ENCODE measurements at places on chromosomes 7 and 10.

DNA sequence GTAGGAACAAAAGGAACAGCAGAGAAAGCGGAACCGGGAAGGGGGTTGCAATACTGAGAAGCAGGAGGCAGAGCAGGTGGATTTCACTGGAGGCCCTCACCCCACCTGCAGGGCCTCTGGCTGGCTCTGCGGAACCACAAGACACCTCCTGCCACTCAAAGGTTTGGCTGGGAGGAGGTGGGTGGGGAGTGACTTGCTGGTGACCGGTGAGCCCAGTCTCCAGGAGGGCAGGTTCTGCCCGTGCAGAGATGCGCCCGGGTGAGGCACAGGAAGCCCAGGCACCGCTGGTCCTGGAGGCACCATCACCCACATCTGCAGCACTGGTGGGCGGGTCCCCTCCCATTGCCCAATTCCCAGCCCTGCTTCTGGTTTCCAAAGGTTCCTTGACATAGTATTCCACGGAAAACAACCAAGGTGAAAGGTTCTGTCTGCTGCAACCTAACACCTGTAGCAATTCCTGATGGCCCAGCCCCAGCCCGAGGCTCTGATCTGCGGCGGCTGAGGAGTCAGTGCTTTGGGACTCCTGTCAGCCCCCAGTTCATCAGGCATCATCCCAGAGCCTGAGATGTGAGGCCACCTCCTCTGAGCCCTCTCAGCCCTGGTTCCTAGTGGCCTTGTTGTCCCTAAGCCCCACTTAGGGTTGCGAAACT lies 64.4 kb downstream of the CALML3 start:
- DNase-seq = no peak

- DNase-seq = peak; percentile 42
These were observed 54.7 kb upstream of the AFAP1L2 start for GRCh38 chr10:114458955-114459354.

DNA sequence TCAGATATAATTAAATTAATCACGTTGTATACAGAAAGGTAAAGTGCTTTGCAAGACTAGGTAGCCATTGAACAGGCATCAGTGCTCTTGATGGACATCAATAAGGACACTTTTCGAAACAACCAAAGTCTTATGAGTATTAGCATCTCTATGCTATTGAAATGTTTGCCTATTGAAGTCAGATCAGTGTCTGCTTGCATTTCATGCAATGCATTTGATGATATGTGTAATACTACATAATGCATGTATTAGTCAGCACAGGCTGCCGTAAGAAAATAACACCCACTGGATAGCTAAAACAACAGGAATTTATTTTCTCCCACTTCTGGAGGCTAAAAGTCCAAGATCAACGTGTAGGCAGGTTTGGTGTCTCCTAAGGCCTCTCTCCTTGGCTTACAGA lies 209.3 kb upstream of the PLXDC2 start:
- no peak for DNase-seq

DNA sequence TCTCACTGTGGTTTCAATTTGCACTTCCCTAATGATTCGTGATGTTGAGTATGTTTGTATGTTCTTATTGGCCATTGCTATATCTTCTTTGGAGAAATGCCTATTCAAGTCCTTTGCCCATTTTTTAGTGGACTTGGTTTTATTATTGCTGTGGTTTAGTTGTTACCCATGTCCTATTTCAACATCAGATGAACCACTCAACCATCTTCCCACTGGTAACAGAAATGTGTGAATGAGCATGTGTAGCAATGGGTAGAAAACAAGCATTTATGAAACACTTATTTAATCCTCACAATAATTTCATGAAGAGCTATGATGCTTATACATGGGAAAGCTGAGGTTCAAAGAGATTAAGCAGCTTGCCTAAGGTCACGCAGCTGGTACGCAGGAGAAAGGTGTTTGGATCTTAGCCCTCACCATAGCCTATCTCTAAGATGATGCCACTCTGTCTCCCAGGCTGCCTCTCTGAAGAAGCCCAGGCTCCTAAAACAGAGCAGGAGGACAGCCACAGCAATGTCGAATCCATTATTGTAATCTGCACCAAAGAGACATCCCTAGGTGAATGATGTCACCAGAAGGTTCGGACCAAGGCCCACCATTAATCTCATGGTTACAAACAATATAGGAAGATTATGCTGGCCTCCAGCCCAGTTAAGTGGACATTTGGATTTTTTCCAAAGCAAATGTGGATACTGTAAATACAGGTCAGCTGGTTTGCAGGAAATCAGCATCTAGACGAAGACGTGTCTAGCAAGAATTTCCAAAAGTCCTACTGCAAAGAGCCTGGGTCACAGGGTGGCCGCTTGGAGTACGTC lies 447.6 kb upstream of the ZMIZ1 start:
- no peak for DNase-seq

DNA sequence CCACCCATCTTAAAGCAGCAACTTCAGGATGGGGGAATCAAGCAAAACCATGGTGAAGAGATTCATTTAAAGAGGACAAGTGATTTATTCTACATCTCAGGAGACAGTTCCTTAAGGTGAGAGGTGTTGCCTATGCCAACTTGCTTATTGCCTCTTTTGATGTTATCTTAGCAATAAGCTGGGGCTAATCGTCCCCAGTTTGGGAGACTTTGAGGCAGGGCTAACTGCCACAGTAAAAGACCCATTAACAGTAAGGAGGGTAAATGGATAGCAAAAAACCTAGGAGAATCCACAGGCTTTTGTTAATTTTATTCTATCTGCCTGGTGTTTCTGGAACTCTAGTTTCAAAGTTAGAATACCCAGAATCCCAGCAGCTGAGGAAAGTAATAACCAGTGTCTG lies 22.1 kb upstream of the HERPUD2 start:
- DNase-seq = no peak

DNA sequence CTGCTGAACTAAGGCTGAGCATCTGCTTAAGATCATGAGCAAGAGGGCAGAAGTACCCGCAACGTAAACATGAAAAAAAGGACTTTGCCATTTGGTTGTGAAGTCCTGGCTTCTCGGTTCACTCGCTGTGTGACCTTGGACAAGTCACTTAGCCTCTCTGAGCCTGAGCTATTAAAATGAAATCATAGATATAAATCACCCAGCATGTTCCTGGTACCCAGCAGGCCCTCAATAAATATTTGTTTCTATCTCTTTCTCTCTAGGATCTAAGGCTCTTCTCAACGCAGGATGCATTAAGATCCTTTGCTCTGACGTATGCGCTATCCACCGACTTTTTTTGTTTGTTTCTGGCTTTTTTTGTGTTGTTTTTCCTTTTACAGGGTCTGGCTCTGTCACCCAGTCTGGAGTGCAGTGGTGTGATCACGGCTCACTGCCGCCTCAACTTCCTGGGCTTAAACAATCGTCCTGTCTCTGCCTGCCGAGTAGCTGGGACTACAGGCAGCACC lies 6.7 kb downstream of the HIP1 start:
- no peak for DNase-seq

DNA sequence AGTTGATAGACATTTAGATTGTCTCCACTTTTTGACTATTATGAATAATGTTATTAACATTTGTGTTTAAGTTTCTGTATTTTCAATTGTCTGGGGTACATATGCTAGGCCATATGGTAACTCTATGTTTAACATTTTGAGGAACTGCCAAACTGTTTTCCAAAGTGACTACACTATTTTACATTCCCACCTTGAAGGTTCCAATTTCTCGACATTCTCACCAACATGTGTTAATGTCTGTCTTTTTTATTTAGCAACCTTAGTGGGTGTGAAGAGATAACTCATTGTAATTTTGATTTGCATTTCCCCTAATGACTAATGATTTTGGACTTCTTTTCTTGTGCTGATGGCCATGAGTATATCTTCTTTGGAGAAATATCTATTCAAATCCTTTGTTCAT lies 832.4 kb downstream of the DNAJB9 start:
- no peak for DNase-seq

DNA sequence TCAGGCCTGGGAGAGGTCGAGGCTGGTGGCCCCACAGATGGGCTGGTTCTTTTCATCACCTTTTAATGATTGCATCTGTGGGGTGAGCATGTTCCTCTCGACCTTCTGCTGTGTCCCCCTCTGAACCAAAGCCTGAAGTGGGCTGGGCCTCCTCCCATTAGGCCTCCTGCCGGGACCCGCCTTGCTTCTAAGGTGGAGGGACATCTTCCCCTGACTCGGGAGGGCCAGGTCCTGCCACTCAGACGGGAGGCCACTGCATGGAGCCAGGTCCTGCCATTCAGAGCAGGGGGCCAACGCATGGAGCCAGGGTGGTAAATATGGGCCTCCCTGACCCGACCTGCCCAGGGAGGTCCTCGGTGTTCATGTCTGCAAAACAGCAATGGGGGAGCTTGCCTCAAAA lies 188.4 kb downstream of the EBF3 start:
- no peak for DNase-seq

Data from activated naive CD8-positive, alpha-beta T cell treated with anti-CD3 and anti-CD28 coated beads for 36 hours (primary cell).